ENCODE measurements at places on chromosomes 11 and 22. TPM values are rescaled to one million over a fixed set of nuclear protein-coding genes. Genes with fewer than 3 reads are reported as not detected.

MYOD1 gene
- not detected for total RNA-seq

HBE1 gene
- total RNA-seq = not detected

INPP5J gene
- 0.14 TPM for total RNA-seq

KDM4D gene
- total RNA-seq = 1.4 TPM

MUC15 gene
- not detected for total RNA-seq

SULT4A1 gene
- total RNA-seq = not detected

MFRP gene
- not detected for total RNA-seq

MRGPRX4 gene
- total RNA-seq = not detected

OR51B2 gene
- total RNA-seq = not detected

DMC1 gene
- total RNA-seq = 13.6 TPM

PRG2 gene
- total RNA-seq = 0.59 TPM

CELSR1 gene
- 0.12 TPM for total RNA-seq

GTSE1 gene
- 101 TPM for total RNA-seq

CADM1 gene
- 0.76 TPM for total RNA-seq

TMPRSS4 gene
- total RNA-seq = 0.76 TPM

PKDREJ gene
- not detected for total RNA-seq

SEC14L6 gene
- total RNA-seq = not detected

HPS5 gene
- 19.8 TPM for total RNA-seq

DRD4 gene
- total RNA-seq = 0.41 TPM

DLG2 gene
- total RNA-seq = 1.4 TPM

CASP1 gene
- 109 TPM for total RNA-seq

OR8G1 gene
- not detected for total RNA-seq

STIM1 gene
- total RNA-seq = 104 TPM

MS4A3 gene
- total RNA-seq = not detected

PKP3 gene
- total RNA-seq = 0.09 TPM

APOL4 gene
- total RNA-seq = 22.6 TPM

CCDC116 gene
- total RNA-seq = 0.76 TPM

MPPED2 gene
- total RNA-seq = not detected

OR52N4 gene
- 0.23 TPM for total RNA-seq

RIC3 gene
- 7.4 TPM for total RNA-seq

POLR2F gene
- 77.4 TPM for total RNA-seq

FAM180B gene
- not detected for total RNA-seq

STK33 gene
- total RNA-seq = 1.8 TPM

MMP1 gene
- total RNA-seq = not detected

OOSP3 gene
- not detected for total RNA-seq

RTN4R gene
- 2.5 TPM for total RNA-seq

APLP2 gene
- 21.9 TPM for total RNA-seq

CUL5 gene
- total RNA-seq = 28.4 TPM

DNAJB7 gene
- not detected for total RNA-seq

LRRC55 gene
- not detected for total RNA-seq

LYVE1 gene
- not detected for total RNA-seq

KLHDC7B gene
- total RNA-seq = 10.2 TPM

OR5A1 gene
- not detected for total RNA-seq

F2 gene
- not detected for total RNA-seq

ANO3 gene
- not detected for total RNA-seq
